ENCODE measurements at places on chromosomes 3 and 15. TPM values are rescaled to one million over a fixed set of nuclear protein-coding genes. Genes with fewer than 3 reads are reported as not detected.
A peak's percentile ranks its signal among the peaks of the same experiment; 100 is the strongest.

DNA sequence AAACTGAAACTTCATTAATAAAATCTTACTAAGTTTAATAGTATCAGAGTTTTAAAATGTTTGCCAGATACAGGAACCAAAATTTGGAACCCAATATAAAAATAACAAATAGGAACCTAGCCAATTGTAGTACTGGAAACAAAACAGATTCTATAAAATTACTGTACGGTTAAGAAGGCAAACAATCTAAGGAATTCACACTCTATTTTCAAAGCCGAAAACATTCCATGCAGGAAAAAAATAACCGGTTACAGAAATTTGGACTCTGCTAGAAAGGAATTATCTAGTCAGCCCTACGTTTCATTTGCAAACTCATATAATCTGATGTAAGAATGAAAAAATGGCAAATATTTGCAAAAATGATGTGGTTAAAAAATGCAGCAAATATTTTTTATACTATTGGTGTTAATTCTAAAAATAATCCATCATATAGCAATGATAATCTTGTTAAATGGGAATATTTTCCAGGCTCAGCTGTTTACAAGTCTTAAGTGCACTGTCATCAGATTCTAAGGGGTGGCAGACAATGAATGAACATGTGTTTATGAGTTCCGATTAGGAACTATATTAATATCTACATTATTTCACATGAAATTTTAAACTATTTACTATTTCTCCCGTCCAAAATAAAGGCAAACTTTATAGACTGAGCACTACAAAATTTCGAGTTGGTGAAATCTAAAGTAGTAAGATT is 58.1 kb downstream of the DCBLD2 start:
- DNase-seq = no peak

DNA sequence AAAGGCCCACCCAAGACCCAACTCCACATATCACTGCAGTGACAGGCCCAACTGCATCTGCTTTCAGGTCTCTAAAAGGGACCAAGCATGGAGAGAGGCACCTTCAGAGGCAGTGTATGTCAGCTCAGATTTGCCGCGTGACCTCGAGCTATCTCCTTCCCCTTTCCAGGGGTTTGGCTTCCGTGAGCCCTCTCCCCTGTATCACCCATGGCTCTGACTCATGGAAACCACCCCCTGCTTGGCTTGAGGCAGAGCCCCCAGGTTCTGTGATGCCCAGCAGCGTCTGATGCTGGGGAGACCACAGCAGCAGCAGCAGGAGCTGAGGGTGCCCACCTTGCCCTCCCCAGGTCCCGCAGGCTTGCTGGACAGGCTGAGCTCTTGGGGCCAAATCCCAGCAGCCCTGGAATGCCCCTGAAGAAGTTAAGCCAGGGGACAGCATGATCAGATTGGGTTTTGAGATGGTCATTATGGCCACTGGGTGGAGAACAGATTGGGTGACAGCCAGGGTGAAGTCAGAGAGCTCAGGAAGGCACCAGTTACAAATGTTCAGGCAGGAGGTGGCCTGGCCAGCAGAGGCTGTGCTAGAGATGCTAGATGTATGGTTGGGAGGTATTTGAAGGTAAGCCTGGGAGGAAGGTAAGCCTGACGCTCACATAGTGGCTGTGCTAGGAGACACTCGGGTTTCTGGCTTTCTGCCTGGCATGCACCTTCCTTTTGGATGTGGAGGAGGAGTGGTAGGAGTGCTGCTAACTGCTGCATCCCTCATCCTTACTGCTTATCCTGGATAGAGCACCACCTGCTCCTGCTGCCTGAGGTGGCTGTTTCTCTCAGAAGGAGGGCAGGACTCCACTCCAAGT is 42.9 kb downstream of the FGD5 start:
- DNase-seq = no peak

Gene CD96
- 2.0 TPM for total RNA-seq

Gene ACAN
- 8.3 TPM for total RNA-seq

DNA sequence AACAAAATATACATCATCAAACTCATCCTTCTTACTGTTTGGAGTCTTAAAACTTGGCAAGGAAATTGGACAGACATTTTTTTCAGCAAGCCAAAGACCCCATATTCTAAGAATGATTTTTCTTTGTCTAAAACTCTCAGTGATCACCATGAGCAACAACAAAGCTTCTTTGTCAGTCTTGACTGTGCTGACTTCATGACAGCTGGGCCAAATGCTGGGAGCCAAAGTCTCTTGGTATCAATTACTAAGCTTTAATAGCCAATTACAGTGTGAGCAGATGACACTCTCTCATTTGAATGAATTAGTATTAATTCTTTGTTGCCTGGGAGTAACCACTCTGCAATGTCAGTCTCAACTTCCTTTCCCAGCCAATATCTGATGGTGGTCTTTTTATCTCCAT is 48.1 kb upstream of the GK5 start:
- no peak for DNase-seq

Gene FGF7
- total RNA-seq = 44.2 TPM

DNA sequence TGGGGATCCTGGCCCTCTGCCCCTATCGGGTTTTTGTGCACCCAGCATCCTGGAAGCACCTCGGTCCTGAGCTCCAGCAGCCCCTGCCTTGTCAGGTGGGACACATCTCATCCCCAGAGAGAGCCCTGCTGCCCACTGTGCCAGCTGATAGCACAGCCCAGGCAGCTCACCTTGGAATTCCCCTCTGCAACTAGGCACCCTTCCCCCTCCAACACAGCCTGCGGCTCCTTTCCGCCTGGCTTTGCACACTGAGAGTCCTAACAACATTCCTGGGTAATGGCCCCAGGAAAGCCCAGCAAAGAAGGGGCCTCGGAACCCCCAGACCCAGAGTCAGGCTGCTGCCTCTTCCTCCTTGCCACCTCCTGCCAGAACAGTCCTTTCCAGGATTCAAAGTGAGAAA is 5.9 kb downstream of the HCN4 start:
- no peak for DNase-seq

- no peak for DNase-seq
Measured at GRCh38 chr3:150970665-150971324, 1.7 kb downstream of the CLRN1 start.

GRCh38 chr15:77507911-77508310 is 87.2 kb downstream of the HMG20A start:
- peak; percentile 64 for DNase-seq

Gene CCDC14
- total RNA-seq = 64.0 TPM

Gene CPNE9
- 0.39 TPM for total RNA-seq

GRCh38 chr3:185732782-185733181 is 92.1 kb downstream of the IGF2BP2 start:
- peak; percentile 48 for DNase-seq

- no peak for DNase-seq
Measured at GRCh38 chr3:13482106-13482690, 2.1 kb downstream of the HDAC11 start.

DNA sequence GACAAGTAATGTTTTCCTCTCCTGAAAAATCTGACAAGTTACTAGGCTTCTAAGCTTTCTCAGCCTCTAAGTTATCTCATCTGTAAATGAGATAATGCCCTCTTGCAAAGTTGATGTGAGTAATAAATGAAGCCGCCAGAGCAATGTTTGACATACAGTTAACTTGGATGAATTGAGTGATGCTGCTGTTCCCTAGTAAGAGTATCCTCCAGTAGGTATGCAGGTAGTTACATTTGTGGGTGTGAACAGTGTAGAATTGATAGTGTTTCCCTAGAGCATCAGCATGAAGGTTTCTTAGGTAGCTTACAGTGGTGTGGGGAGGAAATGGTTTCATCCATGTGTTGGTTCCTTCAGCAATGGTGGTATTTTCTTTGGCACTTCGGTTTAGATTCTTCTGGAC is 3.4 kb downstream of the ATP2C1 start:
- no peak for DNase-seq

Gene PPP1R14D
- not detected for total RNA-seq

GRCh38 chr15:34213690-34214089 is 3.8 kb upstream of the KATNBL1 start:
- DNase-seq = no peak

Gene TMF1
- 38.2 TPM for total RNA-seq

DNA sequence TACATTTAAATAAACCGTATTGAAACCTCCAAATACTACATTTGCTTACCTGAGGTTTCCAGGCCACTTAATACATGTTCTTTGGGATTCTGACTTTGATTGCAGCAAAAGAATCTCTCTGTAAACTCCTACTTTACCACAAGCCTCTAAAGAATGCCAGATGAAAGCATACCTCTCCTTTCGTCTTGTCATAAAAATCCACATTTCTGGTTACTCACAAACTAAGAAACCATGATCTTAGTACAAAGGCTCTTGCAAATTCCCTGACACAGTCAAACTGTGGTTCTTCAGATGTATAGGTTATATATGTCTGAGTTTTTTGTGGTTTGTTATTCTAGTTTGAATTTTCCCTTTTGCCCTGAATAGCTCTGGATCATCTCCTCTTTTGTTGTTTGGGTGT is 188.4 kb downstream of the RAP2B start:
- no peak for DNase-seq

DNA sequence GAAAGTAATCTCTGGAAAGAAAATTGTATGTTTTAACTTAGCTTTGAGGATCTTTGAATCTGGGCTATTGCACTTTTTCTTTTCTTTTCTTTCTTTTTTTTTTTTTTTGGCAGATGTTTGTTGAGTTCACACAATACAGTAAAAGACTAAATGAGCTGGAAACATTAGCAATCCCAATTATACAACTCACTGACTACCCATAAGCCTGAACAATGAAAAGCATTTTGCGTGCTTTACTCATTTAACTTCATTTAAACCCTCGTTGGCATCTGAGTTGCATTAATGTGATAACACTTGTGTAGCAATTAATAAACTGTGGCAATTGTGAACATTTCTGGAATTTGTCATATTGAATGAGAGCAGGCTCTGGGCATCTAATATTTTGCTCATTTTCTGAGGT is 269.4 kb upstream of the RBMS3 start:
- DNase-seq = no peak

DNA sequence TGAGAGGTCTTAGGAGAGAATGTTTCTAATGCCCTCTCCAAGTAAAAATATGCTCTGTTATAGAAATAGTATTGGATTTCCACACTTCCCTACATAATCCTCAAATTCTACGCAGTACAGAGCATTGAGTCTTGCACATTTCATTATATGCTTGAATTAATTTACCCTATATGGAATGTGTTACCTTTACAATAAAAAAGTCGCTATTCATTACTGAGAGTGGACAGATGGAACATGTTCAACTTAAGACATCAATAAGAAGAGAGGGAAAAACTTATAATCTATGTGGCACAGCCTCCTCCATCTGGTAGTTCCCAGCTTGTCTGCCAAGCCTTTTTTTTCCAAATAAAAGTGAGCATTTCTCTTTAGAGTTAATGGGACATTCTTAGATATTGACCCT is 417.9 kb downstream of the MECOM start:
- DNase-seq = no peak

Gene MOBP
- 0.10 TPM for total RNA-seq

DNA sequence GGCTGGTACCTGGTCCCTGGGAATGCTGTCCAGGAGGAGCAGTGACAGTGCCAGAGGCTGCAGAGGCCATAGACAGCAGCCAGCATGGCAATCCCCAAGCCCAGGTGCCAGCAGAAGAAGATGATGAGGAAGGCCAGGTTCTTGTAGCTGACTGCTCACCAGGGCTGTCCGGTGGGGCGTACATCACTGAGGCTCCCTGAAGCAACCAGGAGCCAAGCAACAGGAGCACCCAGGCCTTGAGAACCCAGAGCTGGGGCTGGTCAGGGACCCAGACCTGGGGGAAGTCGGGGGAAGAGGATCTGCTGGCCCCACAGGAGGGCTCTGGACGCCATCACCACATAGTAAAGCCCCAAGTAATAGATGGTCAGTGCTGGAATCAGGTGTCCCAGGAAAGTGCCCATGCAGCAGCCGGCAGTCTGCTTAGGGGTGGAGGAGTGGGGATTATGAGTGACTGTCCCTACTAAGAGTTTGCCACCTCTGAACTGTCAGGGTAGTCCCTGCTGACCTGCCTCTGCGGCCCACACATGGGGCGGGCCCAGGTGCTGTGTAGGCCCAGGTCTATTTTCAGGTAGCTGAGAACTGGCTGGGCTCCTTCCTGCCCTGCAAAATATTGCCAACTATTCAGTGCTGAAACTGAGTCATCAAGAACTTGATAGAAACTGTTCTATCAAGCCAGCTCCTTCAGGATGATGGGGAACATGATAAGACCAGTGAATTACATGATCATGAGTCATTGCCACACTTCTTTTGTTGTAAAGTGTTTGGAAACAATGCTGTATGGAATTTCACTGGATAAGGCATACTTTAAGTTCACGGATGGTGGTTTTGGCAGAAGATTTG is 68.7 kb downstream of the CHRD start:
- DNase-seq = peak; percentile 14

DNA sequence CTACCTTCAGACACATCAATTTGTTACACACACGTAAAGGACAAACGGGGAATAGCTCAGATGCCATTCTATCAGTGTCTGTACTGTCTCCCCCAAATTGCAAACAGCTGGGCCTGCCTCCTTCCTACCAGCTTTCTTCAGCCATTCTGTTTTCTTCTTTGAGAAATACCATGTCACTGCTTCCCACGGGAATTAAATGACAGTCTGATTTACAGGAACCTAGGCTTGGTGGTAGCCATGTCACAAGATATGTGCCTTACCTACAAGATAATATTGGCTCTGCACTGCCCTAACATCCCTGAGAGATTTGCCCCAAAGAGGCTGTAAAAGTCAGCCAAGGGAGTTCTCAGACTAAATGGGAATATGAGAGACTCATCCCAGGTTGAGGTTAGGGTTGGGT is 308.3 kb downstream of the LRTM1 start:
- DNase-seq = no peak

DNA sequence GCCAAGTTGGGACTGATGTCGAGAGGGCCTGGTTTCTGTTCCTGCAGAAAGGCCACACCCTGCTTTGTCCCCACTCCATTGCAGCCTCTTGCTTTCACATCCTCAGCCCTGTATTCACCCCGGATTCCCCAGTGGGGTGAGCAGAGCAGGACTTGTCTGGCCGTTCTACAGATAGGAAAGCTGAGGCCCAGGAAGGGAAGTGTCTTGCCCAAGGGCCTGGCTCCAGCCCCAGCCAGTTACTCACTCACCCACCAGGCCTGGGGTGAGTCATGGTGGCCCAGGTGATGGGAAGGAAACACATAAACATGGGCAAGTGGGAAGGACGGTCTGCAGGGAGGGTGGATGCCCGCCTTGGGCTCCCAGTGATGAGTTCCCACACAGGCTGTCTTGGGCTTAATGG is 6.1 kb upstream of the DUSP7 start:
- no peak for DNase-seq

DNA sequence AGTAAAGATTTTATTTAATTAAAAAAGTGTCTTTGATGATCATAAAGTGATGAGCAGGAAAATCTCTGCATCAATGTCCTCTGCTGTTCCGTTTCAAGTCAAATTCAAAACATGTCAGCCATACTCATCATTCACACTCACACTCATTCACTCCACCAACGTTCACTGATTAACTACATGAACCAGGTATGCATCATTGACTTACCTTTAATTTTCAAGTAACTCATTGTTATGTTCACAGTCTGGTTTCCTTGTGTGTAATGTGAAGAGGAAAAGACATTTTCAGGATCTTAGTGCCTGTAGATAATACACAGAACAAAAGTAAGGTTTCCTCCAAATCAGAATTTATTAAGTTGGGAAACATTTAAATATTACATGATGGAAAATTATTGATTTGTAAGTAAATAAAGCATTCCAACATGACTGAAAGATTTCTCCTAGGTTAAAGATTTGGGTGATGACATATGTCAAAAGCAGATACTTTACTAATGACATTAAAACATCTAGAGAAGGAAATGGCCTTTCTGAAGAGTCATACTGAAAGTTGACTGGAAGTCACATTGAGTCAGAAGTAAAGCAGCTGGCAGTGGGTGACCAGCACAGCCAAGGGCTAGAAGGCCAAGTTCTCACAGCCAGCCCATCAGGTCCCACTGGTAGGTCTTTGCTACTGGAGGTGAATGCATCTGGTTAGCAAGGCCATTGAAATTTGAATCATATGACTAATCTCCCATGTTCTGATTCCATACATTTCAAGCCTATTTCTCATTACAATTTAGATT is 251.9 kb downstream of the CDIN1 start:
- DNase-seq = no peak

All from skin of body (tissue), 3 donors.